ENCODE measurements at places on chromosomes 16 and 17.

DNA sequence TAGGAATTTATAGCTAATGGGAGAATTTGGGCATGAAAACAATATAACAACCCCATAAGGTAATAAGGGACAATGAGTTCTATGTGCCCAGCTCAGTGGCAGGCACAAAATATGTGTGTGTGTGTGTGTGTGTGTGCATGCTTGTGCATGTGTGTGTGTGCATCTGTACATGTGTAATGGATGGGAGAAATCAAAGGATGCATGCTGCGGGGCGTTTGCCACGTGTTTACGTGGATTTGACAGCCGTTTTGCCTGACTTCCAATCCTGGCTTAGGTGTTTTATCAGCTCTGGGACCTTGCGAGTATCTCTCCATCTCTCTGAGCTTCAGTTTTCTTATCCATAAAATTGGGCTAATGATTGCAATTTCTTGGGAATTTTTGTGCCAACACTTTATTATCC lies 108.4 kb downstream of the IRX5 start:
- DNase-seq, result no peak

DNA sequence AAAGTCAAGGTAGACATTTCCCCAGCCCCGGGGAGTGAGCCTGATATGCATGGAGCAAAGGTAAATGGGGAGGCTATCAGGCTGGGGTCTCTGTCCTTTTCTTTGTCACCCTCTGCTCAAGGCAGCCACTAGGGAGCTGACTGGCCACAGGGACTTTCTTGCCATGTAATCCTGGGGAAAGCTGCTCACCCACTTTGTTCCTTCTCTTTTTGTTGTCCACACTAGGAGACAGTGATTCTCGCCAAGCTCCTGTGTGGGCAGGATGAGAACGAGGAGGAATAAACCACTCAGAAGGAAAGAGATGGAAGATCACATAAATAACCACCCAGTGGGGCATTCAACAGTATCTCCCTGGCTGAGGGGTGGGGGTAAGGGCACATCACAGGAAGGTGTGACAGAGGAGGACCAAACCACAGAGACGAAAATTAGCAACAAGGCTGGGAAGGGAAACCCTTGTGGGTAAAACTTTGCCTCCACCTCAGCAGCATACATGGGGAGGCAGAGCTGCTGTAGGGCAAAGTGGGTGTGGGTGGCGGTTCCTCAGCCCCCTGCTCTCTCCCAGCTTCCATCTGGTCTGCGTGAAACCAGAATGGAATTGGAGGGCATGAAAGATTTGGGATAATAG lies 26.2 kb upstream of the CCL1 start:
- DNase-seq, result no peak

DNA sequence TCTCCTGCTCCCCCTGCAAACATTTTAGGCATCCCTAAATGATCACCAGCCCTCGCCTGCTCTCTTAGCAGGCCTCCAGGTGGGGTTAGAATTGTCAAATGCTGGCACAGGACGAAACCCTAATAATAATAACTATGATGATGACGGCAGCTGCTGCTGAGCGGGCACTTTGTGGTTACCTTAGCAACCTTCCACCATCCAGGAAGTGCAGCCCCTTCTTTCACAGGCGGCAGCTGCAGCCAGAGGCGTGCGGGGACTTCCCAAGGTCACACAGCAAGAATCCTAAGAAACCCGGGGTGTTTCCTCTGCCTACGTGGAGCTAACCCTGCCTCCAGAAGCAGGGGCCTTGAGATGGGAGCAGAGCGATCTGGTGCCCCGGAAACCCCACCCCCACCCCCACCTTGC lies 22.4 kb upstream of the EIF1 start:
- peak; percentile 54 for DNase-seq

DNA sequence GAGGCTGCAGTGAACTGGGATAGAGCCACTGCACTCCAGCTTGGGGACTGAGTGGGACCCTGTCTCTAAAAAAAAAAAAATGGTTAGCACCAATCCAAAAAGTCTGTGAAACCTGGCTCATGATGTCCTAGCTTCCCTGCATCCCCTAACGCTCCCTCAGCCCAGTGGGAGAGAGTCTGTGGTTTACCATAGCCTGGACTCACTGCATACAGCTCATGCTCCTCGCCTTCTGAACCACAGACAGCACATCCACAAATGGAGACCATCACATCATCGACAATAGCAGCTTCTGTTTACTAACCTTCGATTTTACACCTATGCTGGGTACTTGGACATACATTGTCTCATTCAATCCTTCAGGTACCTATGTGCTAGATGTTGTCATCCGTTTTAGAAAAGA lies 43.6 kb downstream of the NLRC5 start:
- DNase-seq, result no peak

DNA sequence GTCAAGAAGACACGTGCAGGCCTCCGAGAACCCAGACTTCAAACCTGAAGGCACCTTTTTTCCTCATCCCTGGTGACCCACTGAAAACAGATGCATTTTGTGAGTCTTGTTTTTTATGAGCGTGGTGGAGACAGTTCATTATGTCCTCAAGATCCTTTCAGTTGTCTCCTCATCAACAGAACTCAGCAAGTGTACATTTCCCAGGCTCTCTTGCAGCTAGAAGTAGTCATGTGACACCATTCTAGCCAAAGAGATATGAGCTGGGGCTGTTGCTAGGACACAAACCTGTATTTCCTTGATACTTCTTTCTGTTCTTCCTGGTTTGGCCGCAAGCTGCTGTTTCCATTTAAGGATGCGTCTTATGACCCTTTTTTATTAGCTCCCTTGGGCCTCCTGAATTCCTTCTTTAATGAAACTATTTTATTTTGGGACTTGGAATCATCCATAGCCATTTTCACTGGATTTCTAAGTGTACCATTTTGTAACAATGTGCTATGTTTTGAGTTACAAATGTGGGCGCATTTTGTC lies 135.7 kb upstream of the FOXF1 start:
- DNase-seq, result no peak

- peak; percentile 28 for DNase-seq
Observed at GRCh38 chr17:1714980-1715802, 5.0 kb upstream of the TLCD2 start.

- no peak for DNase-seq
Observed at GRCh38 chr17:11786711-11787438, 188.6 kb downstream of the DNAH9 start.

DNA sequence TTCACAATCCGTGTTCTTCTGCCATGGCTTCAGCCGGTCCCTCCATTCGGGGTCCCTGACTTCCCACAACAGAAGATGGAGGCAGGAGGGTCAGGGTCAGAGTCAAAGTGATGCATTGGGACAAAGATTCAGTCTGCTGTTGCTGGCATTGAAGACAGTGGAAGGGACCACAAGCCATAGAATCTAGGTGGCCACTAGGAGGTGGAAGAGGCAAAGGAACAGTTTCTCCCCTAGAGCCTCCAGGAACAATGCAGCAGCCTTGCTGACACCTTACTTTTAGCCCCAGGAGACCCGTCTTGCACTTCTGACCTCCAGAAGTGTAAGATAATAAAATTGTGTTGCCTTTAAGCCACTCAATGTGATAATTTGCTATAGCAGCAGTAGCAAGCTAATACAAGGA lies 55.9 kb downstream of the MFSD11 start:
- peak; percentile 24 for DNase-seq

DNA sequence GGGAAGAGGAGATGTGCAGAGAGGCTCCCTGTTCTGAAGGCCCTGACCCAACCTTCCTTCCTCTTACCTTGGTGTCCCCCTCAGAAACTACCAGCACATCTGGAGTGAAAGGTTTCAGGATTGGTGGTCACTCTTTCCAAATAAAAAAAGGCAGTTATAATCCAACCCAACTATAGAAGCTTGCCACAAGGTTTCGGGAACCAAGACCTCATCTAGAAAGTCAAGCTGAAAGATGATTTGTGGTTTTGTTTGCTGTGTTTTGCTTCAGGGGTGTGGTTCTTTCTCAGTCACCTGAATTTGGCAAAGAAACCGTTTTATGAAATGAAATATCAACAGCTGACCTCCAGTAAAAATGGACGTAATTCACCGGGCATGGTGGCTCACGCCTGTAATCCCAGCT lies 19.3 kb downstream of the SHMT1 start:
- DNase-seq, result no peak

GRCh38 chr16:4796982-4797804 lies 2.0 kb downstream of the SMIM22 start:
- no peak for DNase-seq

DNA sequence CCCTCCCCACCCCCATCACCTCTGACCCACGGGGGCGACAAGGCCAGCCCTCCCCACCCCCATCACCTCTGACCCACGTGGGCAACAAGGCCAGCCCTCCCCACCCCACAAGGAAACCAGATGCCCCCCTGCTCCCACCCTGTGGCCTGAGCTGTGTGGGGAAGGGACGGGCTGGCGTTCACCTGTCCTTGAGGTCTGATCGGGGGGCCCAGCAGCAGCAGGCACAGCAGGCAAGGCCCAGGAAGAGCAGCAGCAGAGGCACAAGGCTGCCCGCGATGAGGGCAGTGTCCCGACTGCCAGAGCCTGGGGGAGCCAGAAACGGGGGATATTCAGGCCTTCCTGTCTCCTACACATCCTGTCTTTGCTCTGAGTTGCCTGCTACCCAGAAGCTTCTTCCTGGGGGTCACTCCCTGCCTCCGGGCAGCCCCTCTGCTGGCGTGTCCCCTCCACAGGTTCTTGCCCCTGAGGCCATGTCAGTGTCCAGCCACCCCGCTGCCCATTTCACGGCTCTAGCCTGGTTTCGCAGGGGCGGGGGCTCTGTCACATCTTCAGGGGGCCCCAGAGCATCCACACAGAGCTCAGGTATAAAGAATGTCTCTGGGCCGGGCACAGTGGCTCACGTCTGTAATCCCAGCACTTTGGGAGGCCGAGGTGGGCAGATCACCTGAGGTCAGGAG lies 6.8 kb downstream of the SCARF1 start:
- no peak for DNase-seq

- DNase-seq, result no peak
Observed at GRCh38 chr16:73793260-73793659, 503.4 kb upstream of the PSMD7 start.

- no peak for DNase-seq
Observed at GRCh38 chr16:29813644-29814562, 1.9 kb downstream of the PRRT2 start.

DNA sequence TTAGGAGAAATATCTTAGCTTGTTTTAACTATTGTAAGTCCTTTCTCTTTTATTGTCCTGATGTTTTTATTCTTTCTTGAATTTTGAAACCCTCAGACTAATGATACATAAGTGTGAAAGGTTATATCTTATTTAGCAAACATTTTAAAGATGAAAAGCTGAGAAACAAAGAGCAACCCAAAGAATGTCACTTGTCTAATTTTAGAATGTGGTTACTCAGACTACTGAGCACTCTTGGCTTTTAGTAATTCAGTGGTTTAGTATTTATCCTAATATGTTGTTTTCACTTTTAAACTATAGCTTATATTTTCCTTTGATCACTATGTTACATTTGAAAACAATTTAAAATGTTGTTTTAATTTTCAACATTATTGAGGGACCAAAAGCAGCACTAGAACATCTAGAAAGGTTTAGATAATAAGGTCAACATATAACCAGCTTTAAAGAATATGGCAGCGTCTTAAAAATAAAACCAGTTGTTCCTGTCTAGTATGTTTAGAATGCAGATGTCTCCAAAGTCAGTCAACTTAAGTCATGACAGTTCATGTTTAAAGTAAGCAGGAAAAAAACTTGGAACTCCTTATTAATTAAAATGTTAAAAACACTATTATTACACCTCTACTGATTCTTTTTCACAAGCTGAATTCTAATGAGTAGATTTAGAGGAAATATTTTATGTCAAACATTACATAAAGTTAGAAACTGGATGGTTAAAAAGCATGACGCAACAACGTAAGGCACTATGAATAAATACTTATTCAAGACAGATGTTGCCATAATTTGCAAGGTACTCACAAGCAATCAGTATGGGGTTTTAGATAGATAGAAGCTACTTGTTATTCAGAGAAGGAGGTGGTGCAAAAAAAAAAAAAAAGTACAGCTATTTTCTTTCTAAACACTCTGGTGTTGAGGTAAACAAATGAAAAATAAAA lies 2.4 kb downstream of the MBTD1 start:
- DNase-seq, result no peak

- no peak for DNase-seq
Observed at GRCh38 chr16:1543085-1543896, 9.8 kb downstream of the TMEM204 start.

DNA sequence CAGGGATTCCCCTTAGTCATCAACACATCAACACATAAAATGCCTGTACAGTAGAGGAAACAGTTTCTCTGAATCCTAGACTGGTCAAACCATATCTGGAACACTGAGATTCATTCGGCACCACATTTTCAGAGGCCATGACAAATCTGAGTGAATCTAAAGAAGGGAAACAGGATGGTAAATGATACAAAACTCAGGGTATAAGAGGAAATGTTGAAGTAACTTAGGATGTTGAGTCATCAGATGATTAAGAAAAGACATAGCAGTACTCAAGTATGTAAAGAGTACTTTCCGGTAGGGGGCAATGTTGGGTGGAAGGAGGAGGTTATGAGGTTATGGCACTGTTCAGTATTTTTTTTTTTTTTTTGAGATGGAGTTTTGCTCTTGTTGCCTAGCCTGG lies 358.5 kb upstream of the PMFBP1 start:
- DNase-seq, result no peak

DNA sequence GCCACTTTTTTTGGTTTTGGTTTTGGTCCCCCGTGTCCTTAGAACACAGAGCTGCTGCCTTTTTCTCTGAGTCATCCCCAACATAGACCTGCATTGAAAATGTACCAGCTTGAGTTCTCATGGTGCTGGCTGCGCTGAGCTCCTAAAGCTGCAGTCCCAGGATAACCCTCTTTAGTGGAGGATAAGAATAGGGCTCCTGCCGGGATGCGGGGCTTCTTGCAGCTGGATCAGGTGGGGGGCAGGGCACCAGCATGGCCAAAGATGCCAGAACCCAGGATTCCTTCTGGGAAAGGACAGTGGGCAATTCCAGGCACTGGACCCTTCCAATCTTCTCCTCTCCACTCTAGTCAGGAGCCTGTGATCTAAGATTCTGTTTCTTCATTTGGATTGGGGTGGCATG lies 8.3 kb upstream of the CLUH start:
- no peak for DNase-seq

GRCh38 chr16:11064202-11064540 lies 119.8 kb downstream of the CLEC16A start:
- no peak for DNase-seq

GRCh38 chr17:19341211-19341631 lies 21.3 kb downstream of the B9D1 start:
- no peak for DNase-seq

- no peak for DNase-seq
Observed at GRCh38 chr16:9306753-9307152, 215.3 kb downstream of the HAPSTR1 start.

DNA sequence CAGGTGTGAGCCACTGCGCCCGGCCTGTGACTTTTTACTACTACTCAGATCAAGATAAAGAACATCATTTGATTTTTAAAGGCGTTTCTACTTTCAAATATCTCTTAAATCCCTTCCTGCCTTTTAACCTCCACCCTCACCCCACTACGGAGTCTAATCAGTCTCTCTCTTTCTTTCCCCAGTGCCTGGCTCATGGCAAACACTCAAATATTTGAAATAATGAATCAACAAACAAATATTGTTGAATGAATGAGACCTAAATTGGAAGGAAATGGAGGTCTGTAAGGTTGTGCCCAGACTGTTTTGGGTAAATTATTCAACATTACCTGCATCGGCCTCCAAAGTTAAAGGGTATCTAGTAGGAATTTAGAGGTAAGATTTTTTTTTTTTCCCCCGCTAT lies 14.7 kb downstream of the COPZ2 start:
- DNase-seq, result no peak

Data from NCI-H510A (cell line).